ENCODE measurements at places on chromosomes 1 and 21.

GRCh38 chr21:45538381-45539045 lies 3.7 kb downstream of the SLC19A1 start:
- no peak for DNase-seq

DNA sequence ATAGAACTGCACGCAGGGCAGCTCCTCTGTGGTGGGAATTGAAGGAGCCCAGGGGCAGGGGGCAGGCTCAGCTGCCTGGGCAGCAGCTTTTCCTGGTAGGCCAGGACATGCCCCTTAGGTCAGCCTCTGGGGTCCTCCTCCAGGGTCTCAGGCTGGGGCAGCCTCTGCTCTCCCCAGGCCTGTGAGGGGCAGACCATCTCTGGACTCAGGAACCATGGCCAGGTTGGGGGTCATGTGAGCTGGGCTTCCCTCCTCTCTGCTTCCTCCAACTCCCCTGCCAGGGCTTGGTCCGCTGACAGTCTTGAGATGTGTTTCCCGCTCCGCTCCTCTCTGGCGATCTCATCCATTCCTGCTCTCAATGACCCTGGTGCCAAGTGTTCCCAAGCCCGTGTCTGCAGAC lies 5.7 kb downstream of the C1orf210 start:
- DNase-seq = no peak

DNA sequence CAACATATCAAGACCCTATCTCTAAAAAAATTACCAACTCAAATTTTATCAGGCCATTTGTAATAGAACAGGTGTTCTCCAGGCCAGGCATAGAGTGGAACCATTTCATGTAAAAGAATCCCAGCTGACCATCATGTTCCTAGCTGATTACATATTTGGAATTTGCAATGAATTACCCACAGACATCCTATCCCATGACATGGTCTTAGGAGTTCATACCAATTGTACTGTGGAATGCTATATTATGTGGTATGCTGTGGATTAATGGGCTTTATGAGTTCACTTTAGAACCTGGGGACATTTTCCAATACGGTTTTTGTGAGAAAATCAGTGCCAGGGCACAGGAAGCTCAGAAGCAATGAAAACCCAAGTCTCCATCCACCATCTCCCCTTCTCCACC lies 110.3 kb downstream of the ZNF281 start:
- no peak for DNase-seq

- no peak for DNase-seq
These were observed 28.9 kb downstream of the FAF1 start for GRCh38 chr1:50930965-50931737.

GRCh38 chr21:34956416-34957316 lies 92.4 kb downstream of the RUNX1 start:
- DNase-seq = no peak

GRCh38 chr1:94798462-94798861 lies 21.7 kb upstream of the SLC44A3 start:
- no peak for DNase-seq

GRCh38 chr1:161037661-161038522 lies 872 bp downstream of the TSTD1 start:
- DNase-seq = peak; percentile 54

DNA sequence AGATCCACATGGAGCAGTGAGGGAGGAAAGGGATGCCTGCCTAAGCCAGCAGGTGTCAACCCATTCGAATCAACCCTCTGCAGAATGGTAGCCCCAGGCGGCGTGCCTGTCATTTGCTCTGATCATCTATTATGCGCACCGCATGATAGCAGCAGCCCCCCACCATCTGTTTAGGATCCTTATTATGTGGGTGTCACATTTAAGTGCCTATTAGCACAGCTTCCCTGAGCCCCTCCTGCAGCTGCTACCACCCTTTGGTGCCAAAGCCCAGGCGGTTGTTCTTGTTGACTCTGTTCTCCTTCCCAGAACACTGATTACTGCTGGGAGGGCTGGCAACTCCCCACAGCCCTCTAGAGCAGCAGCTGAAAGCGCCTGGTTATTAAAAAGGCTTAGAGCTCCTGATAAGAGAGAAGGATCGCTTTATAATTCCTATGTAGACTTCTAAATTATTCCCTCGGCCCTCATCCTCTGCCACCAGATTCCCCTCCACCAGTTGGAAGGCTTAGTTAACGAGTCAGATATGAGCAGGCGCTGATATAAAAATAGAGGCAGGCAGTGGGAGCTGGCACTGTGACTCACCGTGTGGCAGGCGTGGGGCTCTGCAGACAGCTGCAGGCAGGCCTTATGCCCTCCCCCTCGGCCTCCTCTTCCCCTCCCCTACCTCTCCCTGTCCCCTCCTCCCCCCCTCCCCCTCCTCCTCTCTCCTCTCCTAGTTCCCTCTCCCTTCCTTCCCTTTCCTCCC lies 23.0 kb downstream of the ACTA1 start:
- DNase-seq = peak; percentile 61

- no peak for DNase-seq
These were observed 28.1 kb upstream of the CSF1 start for GRCh38 chr1:109882288-109883245.

GRCh38 chr1:160858097-160858496 lies 4.6 kb downstream of the CD244 start:
- no peak for DNase-seq

- no peak for DNase-seq
These were observed 17.0 kb upstream of the TNFRSF1B start for GRCh38 chr1:12149791-12150175.

DNA sequence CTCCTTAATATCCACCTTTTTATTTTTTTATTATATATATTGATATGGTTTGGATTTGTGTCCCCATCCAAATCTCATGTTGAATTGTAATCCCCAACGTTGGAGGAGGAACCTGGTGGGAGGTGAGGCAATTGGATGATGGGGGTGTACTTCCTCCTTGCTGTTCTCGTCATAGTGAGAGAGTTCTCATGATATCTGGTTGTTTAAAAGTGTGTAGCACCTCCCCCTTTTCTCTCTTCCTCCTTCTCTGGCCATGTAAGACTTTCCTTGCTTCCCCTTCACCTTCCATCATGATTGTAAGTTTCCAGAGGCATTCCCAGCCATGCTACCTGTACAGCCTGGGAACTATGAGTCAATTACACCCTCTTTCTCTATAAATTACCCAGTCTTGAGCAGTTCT lies 22.7 kb upstream of the CCSAP start:
- no peak for DNase-seq

DNA sequence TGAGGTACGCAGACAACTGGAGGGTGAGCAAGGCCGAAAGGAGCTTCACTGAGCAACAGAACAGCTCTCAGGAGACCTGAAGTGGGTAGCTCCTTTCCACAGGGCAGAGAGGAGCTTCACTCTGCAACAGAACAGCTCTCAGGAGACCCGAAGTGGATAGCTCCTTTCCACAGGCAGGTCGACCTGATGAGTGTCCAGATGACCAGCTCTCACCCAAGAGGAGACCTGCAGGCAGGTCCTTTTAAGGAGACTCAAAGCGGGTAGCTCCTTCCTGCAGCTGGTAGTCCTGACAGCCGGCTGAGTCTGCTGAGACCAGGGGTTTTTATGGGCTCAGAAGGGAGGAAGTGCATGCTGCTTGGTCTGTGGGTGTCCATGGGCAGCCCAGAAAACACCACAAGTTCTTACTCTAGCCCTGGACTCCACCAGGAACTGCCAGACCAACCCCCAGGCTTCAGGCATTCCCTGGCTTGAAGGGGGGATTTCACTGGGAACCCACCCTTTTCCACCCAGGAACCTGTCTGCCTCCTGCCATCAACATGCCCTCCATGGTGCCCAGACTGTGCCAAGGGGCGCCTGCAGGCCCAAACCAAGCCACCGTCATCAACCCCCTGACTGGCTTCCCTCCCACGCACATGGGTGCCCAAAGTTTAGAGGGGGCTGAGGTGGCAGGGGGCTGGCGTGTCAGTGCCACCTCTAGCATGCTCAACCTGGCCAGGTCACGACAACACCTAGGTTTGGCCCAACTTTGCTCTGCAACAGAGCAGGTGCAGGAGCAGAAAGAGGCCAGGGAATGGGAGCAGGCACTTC lies 43.6 kb downstream of the ZBTB8OS start:
- DNase-seq = no peak

GRCh38 chr1:231354330-231355020 lies 16.4 kb downstream of the SPRTN start:
- no peak for DNase-seq

- peak; percentile 42 for DNase-seq
These were observed 14.1 kb upstream of the KIAA1614 start for GRCh38 chr1:180898441-180899219.

DNA sequence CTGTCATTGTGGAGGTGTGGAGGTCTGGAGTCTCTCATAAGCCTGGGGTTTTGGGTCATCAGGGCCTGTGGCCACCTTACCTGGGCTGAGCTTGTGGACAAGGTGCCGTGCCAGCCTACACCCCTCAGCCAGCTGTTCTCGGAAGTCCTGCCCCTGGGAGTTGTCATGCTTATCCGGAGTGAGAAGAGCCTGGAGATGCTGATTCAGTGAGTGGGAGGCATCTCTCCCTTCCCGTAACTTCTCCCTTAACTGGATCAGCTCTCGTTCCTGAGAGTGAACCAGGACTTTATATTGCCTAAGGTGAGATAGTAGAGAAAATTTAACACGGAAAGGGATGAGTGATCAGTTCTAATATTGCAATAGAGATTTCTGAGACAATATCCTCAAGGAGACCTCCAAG lies 30.0 kb upstream of the REG4 start:
- DNase-seq = no peak

GRCh38 chr1:25046194-25046532 lies 116.1 kb upstream of the RUNX3 start:
- DNase-seq = no peak

GRCh38 chr1:113928187-113928930 lies 765 bp upstream of the HIPK1 start:
- no peak for DNase-seq

GRCh38 chr1:43763497-43763973 lies 56.2 kb downstream of the ST3GAL3 start:
- DNase-seq = peak; percentile 92

DNA sequence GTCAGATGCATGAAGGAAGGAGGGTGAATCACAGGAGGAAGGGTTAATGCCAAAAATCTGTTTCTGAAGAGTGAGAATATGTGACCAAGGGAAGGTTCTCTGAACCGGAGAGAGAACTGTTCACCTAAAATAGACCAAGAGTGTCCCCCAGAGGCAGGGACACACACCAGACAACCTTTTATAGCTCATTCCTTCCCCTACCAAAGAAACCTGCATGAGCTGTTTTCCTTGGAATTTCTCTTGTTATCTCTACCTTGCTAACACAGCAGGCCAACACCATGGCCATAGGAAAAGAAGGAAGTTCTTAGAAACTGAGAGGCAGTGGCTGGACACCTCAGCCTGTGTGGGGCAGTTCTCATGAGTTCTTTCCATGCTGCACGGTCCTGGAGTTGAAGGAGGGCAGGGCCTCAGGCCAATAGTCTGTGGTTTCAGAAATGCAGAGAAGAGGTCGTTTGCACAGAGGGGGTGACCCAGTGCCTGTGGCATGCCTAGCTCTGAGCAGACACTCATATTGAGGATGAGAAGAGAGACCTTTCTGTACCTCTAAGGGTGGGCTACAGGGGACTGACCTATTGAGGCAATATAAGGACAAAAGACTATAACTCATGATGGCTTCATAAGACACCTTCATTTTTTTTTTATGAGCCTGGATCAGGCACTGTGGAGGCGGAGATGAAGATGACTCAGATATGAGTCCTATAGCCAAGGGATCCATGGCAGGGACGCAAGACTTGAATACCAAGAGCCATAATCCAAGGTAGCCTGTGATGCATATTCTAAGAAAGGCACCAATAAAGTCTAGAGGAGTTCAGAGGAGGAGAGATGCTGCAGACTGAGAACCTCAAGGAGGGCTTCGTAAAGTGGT lies 39.4 kb downstream of the IGFN1 start:
- no peak for DNase-seq

- DNase-seq = no peak
These were observed 132.4 kb upstream of the KLHDC7A start for GRCh38 chr1:18348354-18348753.

DNA sequence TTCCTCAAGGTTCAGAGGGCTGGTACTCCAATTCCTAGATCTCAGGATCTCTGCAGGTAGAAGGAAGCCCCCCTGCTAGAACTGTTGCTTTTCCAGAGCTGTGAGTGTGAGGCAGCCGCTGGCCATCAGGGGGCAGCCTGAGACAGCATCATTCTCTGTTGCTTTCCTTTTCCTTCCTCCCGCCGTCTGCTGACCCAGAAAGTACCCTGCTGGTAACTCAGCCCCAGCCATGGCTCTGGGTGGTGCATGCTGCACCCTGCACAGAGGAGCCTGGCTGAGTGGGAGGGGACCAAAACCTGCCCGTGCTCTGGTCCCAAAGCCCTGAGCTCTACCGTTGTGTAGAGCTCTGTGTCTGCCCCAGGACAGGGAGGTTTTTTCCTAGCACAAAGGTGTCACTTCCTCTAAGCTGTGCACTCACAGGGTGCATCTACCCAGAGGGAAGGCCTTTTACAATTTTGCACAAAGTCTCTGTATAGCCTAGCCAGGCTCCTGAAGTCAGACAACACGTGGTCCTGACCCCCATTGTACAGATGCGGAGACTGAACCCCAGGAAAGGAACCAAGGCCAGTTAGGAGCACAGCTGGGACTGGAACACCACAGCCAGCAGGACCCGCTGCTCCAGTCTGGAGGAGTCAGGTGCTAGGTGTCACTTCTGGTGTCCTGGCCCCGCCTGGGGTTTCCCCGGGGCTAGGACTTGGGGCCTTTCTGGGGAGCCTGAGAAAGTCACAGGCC lies 5.6 kb upstream of the FAM131C start:
- DNase-seq = peak; percentile 88

- DNase-seq = no peak
These were observed 144.0 kb upstream of the CD34 start for GRCh38 chr1:208054911-208055379.

DNA sequence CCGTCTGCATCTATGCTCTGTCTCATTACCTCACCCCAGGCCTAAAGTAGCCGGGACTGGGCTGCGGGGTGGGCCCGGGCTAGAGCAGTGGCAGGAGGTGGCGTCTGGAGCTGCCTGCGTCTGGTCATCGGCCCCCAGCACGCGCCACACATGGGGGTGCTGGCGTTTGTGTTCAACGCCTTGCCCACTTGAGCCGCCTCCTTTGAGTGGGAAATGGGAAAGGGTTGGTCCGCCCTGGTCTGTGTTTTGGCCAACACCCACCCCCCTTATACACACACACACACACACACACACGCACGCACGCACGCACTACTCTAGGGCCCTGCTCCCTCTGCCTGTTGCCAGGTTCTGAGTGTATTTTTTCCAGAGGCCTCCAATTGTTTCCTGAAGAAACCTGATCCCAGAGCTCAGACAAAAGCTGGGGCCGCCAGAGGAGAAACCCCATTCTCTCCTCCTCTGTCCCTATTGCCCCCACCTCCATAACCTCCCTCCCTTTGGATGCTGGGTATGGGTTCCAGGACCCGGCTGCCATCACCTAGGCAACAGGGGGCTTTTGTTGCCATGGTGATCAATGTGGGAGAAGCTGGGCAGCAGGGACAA lies 10.1 kb downstream of the VANGL2 start:
- peak; percentile 77 for DNase-seq

- DNase-seq = no peak
These were observed 42.9 kb upstream of the TMCO2 start for GRCh38 chr1:40204856-40205255.
